ENCODE measurements at places on chromosomes 6 and 20.

DNA sequence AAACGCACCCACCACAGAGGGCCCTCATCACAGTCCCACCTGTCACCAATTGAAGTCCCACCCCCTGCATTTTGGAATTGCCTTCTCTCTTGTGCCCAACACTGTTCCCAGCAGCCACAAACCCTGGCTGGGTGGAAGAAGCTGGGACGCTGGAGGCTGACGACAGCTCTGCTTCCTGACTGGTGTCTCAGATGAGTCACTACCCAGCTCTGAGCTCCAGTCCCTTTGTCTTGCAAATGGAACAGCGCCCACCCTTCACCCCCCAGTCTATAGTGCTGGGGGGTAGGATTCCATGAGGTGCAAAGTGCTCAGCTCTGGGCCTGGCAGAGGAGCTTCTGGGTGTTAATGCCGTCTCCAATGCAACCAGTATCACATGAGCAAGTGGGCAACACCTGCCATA, 85.3 kb downstream of the DLGAP4 start:
- DNase-seq, result no peak

- no peak for DNase-seq
Measured at GRCh38 chr6:15313367-15313766, 67.5 kb downstream of the JARID2 start.

DNA sequence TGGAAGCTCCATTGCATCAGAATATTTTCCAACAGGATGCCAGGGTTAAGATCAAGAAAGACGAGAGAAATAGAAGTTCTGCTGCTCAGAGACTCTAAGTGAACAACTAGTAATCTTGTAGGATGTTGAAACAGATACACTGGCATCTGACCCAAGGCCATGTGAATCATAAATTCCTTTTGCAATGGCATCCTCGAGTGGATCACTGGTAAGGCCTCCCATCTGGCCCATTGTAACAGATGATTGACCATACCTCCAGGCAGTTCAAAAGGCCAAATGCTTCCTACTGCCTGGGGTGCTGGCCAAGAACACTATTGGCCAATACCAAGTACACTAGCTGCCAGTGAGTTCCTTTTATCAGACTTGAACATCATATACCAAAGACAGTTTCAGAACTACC, 9.9 kb upstream of the SLC17A3 start:
- no peak for DNase-seq

DNA sequence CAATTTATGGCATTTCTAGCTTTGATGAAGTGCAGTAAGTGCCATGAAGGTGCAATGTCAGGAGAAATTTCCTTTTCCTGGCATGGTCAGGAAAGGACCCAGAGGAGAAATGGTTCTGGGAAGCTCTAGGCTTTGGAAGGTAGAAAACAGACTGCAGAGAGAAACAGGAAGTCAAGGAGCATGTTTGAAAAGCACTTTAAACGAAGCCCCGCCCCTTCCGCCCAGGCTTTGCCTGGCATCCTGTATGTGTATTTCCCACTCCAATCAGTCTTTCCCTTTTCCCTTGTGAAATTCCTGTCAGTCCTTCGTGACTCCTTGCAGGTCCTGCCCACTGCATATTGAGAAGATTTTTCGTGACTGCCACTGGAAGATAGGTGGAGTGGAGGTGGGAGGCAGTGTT, 320.9 kb upstream of the SASH1 start:
- DNase-seq, result no peak

- peak; percentile 88 for DNase-seq
Measured at GRCh38 chr6:31462964-31463870, 34.7 kb upstream of the MICB start.

All from effector memory CD4-positive, alpha-beta T cell (primary cell).